ENCODE measurements at places on chromosomes 11 and 22. TPM values are rescaled to one million over a fixed set of nuclear protein-coding genes. Genes with fewer than 3 reads are reported as not detected.

The GRM5 gene
- total RNA-seq = not detected

The AMOTL1 gene
- total RNA-seq = not detected

GRCh38 chr11:102940714-102941588, 14.6 kb downstream of the MMP13 start:
- DNase-seq = peak; percentile 65

DNA sequence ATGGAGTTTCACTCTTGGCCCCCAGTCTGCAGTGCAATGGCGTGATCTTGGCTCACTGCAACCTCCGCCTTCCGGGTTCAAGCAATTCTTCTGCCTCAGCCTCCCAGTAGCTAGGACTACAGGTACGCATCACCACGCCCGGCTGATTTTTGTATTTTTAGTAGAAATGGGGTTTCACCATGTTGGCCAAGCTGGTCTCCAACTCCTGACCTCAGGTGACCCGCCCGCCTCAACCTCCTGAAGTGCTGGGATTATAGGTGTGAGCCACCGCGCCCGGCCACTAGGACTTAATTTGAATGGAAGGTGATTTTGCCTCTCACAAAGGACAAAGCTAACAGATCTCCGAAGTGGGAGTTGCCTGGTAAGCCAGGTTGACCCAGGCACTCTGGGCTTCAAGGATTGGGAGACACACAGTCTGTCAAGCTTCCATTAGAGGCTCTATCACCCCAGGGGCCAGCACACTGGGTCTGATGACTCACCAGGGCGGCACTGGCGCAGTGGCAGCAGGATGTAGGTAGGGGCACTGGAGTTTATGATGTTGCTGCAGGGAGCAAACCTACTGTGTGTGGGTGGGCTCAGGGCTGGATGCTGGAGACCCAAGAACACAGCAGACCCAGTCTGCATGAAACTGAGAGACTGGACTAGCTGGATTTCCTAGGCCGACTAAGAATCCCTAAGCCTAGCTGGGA, 17.8 kb upstream of the KCTD14 start:
- no peak for DNase-seq

- DNase-seq = no peak
These were observed 9.9 kb upstream of the TALDO1 start for GRCh38 chr11:737366-737765.
